ENCODE measurements at places on chromosomes 3 and 15.

DNA sequence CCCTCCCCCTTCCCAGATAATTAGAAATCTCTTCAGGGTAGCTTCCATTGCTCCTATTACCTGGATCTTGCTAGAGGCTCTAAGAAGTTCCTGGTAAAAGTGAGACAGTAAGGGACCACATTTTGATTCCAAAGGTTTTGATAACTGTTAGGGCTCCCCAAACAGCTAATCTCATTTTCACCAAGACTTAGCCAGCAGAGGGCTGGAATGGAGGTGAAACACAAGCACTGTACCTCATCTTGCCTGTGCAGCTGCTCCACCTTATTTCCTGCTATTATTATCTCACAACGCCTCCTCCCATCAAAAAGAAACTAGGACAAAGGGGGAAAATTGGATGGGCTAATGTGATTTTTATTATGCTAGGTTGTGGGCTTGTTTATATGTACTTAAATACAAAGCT lies 7.3 kb downstream of the SETD5 start:
- DNase-seq = no peak

GRCh38 chr3:86239946-86240345 lies 751.0 kb downstream of the VGLL3 start:
- DNase-seq = no peak

GRCh38 chr3:70840106-70840870 lies 527.9 kb upstream of the MDFIC2 start:
- no peak for DNase-seq

- DNase-seq = no peak
These were observed 24.3 kb upstream of the FBXL22 start for GRCh38 chr15:63572749-63573464.

DNA sequence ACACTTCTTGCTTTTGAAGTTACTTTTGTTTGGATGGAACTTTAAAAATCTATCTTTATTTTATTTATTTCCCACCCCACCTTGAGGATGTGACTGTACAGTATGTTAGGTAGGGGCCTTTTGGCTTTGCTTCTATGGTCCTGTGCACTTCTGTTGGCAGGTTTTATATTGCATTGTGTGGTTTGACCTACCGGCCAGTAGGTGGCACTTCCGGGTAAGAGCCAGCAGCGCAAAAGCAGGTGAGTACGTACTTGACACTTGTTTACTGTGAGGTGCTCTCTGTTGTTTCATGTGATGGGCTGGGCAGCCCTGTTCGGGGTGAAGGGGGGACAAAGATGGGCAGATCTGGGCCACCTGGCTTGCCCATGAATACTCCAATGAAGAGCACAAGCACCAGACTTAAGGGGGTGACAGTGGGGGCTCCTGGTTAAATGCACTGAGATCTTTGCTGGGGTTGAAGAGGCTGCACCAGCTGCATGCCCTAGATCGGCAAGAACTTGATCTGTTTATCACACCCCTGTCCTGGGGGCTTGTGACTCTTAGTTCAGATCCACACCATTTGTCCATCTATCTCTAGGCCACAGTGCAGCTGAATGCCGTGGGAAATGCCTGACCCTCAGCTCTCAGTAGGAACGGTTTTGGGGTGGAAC lies 131.6 kb downstream of the NLGN1 start:
- no peak for DNase-seq

DNA sequence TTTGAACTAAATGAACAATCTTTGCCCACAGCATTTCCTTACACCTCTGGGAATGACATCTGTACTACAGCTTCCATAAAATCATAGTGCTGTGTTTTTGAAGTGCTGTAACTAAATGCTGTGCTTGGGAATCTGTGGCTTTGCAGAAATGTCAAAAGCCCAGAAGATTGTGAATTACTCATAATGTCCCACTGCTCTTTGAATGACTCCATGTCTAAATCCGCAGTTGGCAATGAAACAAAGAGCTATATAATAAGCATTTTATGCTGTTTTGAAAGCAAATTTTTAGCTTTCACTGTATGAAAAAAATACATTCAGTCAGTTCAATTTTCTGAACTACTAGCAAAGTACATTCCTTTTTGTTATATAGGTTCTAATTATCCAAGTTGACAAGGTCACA lies 88.6 kb upstream of the ADAMTS17 start:
- DNase-seq = no peak

GRCh38 chr15:90091156-90091931 lies 10.9 kb downstream of the IDH2 start:
- no peak for DNase-seq

DNA sequence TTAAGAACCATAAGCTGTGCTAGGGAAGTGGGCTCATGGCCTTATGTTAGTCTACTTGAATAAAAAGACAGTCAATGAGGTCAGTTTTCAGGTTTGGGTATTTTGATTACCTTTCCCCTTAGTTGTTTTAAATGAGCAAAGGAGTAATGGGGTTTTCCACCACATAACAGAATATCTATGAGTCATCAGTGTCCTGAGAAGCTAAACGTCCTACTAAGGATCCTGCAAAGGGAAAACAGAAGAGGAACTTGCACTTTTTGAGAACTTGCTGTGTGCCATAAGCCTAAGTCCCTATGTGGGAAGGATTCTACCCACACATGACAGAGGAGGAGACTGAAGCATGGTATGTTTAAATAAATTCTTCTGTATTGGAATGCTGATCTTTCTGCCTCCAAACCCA lies 292.8 kb upstream of the TMC3 start:
- no peak for DNase-seq

DNA sequence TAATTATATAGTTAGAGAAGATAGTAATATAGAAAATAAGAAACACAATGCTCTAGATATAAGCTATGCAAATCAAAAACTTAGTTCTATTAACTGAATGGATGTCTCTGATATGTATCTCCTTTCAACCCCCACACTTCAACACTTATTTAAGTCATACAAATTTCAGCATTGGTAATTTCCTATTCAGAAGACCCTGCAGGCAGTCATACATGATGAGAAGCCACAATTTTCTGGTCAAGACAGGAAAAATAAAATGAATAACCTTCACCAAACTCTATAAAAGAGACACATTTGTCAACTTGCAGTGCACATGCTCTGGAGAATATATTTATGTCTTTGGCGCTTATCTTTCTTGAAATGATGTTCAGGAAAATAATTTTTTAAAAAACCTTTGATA lies 578 bp upstream of the BCHE start:
- no peak for DNase-seq

- DNase-seq = no peak
These were observed 5.7 kb upstream of the ARL14 start for GRCh38 chr3:160671231-160671630.
